ENCODE measurements at places on chromosomes 12 and 14. TPM values are rescaled to one million over a fixed set of nuclear protein-coding genes. Genes with fewer than 3 reads are reported as not detected.

- no peak overlapping the region for H3K27ac ChIP-seq
- H3K27me3 ChIP-seq: no peaks in the 10 kb centered on the region
- H3K4me3 ChIP-seq: no peak overlapping the region
- DNase-seq: no peak
Measured at GRCh38 chr12:61490526-61491498, 769.4 kb upstream of the USP15 start.

- DNase-seq: no peak
- H3K27ac ChIP-seq: peak overlapping the region; percentile 46
- peaks cover 10% of the 10 kb centered on the region for H3K27me3 ChIP-seq
- no peaks in the 10 kb centered on the region for H3K36me3 ChIP-seq
- no peak overlapping the region for H3K4me3 ChIP-seq
Measured at GRCh38 chr14:52080158-52080800, 11.4 kb upstream of the NID2 start.

The MUCL1 gene
- not detected for total RNA-seq

DNA sequence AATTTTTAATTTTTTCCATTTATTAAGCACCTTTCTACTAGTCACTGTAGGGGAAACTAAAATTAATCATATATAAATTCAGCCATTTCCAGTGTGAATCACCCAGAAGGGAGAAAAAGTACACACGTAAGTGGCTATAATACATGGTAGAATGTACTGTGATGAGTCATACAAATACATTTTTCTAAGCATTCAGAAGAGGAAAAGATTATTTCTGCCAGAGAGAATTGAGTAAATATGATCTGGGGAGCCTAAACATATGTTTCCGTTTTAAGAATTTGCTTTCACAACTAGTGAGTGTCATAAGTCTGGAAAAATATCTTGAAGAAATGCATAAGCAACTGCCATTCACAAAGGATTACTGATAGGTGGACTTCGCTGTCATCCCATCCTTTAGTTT lies 102.8 kb downstream of the TGFB3 start:
- no peaks in the 10 kb centered on the region for H3K27me3 ChIP-seq
- peaks cover 11% of the 10 kb centered on the region for H3K4me1 ChIP-seq
- no peak overlapping the region for H3K27ac ChIP-seq
- no peak for DNase-seq
- H3K4me3 ChIP-seq: no peak overlapping the region

All from type B pancreatic cell (in vitro differentiated cells).